Skin of body (tissue), 3 donors: ENCODE measurements at places on chromosomes 3 and 15.

DNA sequence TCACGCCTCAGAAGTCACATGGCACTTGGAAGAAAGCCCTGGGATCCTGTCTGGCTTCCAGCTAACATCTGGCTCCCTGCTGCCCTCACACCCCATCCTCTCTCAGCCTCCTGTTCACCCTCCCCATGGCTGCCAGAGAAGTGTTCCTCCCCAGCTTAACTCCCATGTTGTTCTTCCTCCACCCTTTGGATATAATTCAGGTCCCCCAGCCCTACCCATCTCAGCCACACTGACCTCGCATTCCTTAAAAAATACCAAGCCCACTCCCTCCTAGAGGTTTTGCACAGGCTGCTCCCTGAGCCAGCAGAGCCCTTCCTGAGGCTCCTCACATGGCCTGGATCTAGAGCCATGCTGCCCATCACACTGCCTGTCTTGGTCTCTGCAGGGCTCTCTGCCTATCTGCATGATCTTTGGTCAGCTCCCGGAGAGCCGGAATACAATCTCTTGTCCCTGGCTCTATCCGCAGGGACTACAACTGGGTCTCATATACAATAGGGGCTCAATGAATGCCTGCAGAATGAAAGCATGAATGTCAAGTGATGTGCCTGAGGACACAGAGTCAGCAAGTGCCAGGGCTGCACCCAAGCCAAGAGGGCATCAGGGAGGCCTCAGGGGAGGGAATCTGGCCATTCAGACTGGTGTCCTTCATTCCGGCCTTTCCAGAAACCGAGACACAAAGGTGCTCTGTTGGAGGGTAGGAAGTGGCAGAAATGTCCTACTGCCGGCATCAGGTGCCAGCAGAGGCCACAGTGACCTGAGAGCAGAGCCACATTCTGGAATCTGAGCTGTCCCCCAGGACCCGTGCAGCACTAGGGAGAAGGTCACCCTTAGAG lies 3.8 kb upstream of the TKT start:
- DNase-seq = peak; percentile 62

DNA sequence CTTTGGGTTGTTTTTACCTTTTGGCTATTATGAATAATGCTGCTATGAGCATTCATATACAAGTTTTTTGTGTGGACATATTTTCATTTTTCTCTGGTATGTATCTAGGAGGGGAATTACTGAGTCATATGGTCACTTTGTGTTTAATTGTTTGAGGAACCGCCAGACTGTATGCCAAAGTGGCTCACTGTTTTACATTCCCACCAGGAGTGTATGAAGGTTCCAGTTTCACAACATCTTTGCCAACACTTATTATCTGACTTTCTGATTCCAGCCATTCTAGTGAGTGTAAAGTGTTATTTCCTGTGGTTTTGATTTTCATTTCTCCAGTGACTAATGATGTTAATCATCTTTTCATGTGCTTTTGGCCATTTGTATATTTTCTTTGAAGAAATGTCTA lies 51.8 kb downstream of the CMTM7 start:
- DNase-seq = no peak

DNA sequence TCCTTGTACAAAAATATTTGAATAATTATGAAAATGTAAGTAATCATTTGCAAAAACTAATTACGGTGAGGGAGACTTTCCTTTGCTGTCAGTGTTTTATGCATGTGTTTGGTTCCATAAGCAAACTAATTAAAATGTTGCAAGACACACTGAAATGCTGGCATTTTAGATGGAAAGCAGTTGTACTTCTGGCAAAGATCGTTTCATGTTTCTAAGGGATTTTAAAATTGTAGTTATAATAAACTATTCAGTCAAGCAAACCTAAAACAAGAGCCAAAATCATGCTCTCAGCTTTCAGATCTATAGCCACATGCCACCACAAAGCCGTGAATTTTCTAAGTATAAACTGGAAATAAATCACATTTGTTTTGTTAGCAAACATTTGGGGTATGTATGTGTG lies 240.1 kb upstream of the ZNF385D start:
- DNase-seq = peak; percentile 32

GRCh38 chr3:42094128-42094527 lies 3.0 kb downstream of the TRAK1 start:
- no peak for DNase-seq

GRCh38 chr15:41254560-41254959 lies 23.5 kb downstream of the CHP1 start:
- no peak for DNase-seq

- peak; percentile 64 for DNase-seq
Observed at GRCh38 chr3:141091426-141091825, 40.3 kb downstream of the SPSB4 start.

GRCh38 chr3:8929860-8930259 lies 33.4 kb downstream of the RAD18 start:
- DNase-seq = no peak

GRCh38 chr3:138468451-138468850 lies 34.0 kb downstream of the ESYT3 start:
- DNase-seq = no peak

DNA sequence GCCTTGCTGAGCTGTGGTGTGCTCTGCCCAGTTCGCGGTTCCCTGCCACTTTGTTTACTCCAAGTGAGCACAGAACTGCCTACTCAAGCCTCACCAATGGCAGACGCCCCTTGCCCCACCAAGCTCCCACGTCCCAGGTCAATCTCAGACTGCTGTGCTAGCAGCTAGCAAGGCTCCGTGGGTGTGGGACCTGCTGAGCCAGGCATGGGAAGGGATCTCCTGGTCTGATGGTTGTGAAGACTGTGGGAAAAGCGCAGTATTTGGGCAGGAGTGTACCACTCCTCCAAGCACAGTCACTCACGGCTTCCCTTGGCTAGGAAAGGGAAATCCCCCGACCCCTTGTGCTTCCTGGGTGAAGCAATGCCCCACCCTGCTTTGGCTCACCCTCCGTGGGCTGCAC lies 45.0 kb downstream of the SLC12A6 start:
- DNase-seq = no peak

GRCh38 chr3:229183-229661 lies 32.7 kb downstream of the CHL1 start:
- no peak for DNase-seq

DNA sequence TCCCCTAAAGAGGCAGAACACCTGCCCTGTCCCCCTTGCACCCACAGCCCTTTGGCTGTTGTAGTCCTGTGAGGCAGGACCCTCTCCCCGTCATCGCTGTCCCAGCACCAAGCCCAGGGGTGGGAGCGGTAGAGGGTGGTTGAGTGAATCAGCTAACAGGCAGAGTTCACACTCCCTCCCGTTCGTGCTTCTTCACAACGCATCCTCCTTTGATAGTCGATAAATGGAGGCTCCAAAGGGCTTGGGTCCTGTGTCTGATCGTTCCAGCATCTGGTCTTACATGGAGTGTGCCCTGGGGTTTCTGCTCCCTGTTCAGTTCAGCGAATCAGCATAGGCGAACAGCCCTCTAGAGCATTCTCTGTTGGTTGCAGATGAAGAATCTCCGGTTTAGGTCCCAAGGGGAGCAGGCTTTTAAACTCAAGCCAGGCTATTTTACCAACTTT lies 820 bp upstream of the HMCES start:
- peak; percentile 67 for DNase-seq

- no peak for DNase-seq
Observed at GRCh38 chr3:9178697-9179096, 70.7 kb downstream of the SRGAP3 start.

GRCh38 chr3:32818229-32818969 lies 602 bp downstream of the TRIM71 start:
- no peak for DNase-seq

GRCh38 chr3:57890874-57891273 lies 117.3 kb upstream of the FLNB start:
- DNase-seq = no peak

DNA sequence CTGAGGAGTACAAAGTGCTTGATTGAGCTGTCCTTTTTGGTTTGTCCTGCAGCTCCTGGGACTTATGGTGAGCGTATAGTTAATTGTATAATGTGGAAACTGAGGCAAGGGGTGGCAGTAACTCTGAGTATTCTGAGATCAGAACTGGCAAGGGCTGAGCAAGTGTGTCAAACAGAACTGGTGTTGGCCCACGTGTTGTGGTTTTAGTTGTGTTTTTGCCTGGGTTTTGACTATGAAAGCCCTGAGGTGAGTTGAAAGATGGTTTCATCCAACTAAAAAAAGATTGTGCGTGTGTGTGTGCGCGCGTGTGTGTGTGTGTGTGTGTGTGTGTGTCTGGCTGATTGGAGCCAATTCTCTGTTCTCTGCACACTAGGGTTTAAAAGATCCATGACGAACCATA lies 154.1 kb downstream of the EDEM1 start:
- no peak for DNase-seq

GRCh38 chr3:182399978-182400737 lies 393.1 kb upstream of the ATP11B start:
- DNase-seq = no peak

DNA sequence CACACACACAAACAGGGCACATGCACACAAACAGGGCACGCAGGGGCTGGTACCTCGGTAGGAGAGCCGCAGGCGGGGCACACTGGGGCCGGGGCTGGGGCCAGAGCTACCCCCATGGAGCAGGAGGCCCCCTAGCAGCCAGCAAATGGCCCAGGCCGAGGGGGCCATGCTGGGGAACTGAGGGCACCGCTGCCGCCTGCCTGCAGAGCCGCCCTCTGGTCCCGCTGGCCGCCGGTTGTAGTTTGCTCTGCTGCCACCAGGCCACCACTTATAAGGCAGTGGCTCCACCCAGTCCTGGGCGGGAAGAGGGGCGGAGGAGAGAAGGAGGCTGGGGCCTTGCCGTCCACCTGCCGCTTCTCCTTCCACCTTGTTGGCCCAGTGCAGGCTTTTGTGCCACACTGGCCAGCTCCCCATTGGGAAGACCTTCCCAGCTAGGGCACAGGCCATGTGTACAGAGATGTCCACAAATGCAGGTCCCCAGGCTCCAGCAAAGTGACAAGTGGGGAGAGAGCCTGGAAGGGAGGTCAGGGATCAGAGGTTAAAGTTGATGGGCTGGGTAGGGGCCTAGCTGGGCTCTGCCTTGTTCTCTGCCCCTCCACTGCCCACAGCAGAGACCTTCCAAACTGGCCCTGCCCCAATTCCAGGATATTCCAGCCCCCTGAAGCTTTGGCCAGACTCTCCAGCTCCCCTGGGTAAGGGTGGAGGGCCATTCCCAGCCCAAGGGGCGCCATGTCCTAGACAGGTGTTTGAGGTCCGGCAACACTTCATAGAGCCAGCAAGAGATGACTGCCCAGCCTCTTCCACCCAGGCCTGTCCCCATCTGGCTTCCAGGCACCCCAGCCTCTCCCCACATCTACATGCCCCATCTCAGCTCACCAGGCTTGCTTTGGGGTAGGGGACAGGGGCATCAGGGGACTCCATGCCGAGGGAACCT lies at the start of gene SEMA3G:
Gene SEMA3G (minus strand): TSS at position 244 of the 934 bp plus-strand sequence. CDS start 76 bp downstream, at position 168.
- no peak for DNase-seq

DNA sequence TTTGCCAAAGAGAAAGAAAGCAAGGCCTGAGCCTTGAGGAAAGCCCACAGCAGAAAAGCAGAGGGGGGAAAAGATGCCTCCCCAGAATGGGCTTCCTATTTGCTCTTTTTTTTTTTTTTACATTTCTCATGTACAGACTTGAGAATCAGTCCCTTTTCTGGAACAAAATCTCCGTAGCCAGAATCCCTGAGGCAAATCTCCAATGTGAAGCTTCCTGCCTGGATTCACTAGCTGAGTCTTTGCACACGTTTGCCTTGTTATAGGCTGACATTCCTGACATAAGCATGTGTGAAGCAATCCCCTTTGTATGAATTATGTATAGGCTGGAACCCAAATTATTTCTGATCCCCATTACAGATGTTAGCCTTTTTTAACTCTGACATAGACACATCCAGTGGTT lies 52.2 kb upstream of the ACTL6A start:
- peak; percentile 70 for DNase-seq

- no peak for DNase-seq
Observed at GRCh38 chr3:45610119-45610518, 15.6 kb downstream of the LIMD1 start.

DNA sequence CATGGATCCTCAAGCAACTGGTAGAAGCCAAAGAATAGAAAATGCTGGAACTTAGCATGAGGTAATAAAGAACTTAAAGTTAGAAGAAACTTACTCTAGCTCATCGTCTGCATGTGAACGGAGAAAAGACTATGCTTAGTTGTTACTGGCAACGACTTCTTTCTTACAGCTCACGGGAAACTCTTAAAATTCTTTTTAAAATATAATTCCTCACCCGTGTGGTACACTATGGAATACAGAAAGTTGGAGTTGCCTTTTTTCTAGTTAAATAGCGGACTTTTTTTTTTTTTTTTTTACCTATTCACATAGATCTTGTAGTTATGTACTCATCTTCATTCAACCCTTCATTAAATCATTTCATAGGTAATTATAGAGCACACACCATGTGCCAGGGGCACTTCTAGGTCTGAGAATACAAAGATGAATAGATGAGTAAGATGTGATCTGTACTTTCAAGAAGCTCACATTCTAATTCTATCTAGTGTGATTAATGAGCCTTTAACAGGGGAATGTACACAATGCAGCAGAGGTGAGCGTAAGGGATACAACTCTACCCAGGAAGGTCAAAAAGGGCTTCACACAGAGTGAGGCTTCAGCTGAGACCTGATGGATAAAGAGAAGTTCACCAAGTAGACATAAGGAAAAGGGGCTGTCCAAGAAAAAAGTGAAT lies 18.4 kb upstream of the KCNMB2 start:
- no peak for DNase-seq

DNA sequence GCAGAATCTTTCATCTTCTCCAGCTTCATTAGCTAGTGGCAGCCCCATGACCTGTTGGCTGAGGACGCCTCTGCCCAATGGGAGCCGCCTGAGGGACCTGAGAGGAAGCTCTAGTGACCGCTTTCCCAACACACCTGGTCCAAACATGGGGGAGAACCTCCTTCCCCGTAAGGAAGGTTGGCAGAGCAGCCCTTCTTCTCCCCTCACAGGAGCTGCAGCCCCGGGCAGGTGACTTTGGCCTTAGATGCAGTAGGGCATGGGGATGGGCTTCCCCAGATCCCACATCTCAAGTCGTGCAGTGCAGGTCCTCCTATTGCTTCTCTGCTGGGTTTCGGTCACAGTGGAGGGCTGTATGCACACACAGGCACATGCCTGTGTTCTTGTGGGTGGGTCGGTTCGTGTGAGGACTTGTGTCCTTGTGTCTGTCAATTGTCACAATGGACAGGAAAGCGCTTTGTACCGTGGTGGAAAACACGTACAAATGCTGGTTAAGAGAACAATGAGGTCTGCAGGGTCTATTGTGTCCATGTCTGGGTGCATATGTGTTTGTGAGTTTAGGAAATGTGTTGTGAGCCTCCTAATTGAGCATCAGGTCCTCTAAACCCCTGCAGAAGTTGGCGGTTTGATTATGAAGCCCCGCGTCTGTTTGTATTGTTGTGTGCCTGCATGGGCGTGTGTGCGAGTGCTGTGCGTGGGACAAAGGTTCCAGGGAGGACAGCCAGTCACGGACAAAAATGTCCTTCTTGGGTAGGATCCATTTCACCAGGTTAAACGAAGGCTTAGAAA lies 1.4 kb downstream of the ISLR2 start:
- no peak for DNase-seq

DNA sequence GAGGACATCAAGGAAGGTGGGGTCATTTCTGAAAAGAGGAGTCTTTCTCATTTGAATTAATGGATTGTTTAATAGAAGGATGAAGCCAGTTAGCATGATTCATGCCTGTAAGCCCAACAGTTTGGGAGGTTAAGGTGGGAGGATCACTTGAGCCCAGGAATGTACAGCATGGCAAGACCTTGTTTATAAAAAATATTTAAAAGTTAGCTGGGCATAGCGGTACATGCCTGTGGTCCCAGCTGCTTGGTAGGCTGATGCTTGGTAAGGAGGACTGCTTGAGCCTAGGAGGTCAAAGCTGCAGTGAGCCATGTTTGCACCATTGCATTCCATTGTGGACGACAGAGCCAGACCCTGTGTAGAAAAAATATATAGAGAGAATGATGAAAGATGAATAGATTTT lies 165.5 kb downstream of the ALCAM start:
- DNase-seq = no peak
